Transverse colon (tissue), 4 donors: ENCODE measurements at places on chromosomes 6 and 20. TPM values are rescaled to one million over a fixed set of nuclear protein-coding genes. Genes with fewer than 3 reads are reported as not detected.

DNA sequence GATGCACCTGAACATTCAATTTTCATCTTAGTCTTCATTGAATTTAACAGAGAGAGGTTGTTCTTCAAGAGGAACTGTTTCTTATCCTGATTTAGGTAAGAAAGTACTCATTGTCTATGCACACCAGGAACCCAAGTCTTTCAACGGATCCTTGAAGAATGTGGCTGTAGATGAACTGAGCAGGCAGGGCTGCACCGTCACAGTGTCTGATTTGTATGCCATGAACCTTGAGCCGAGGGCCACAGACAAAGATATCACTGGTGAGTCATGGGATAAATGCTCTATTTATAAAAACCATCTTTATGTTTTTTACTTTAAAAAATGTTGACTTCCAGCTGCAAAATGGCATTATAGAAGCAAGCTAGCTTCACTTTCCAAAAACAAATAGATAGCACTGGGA, 10.2 kb downstream of the NQO2 start:
- DNase-seq = no peak

DNA sequence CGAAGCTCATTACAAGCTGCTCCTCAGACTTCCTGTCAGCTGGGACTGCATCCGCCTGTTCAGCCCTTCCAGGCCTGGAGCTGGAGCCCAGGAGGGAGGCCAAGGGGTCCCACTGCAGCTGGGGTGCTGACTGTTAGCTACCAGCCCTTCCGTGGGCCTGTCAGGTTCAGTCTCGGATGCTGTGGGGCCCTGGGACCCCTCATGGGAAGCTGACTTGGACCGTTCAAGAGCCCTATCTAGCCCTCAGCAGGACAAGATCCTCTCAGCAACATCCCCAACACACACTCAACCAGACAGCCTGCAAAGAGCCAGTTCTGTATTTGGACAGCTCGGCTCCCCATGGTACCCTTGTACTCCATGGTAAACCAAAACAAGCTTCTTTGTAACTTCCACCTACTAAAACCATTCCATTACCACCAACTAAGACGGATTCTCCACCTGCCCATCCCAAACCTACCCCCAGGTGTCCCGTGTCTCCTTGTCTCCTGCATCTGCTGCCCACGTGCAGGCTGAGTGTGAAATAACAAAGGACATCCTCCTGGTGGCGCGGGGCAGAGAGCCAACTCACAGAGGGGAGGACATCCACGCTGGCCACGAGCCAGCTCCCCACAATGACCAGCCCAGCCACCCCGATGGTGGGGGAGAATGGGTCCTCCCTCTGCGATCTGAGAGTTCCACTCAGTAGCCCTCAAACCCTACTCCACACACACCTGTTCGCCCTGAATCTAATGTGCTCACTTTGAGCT, 111.2 kb downstream of the TAF4 start:
- no peak for DNase-seq

GRCh38 chr20:48015141-48015910, 230.0 kb upstream of the SULF2 start:
- no peak for DNase-seq

- DNase-seq = no peak
Observed at GRCh38 chr6:152323376-152323775, 313.8 kb downstream of the SYNE1 start.

DNA sequence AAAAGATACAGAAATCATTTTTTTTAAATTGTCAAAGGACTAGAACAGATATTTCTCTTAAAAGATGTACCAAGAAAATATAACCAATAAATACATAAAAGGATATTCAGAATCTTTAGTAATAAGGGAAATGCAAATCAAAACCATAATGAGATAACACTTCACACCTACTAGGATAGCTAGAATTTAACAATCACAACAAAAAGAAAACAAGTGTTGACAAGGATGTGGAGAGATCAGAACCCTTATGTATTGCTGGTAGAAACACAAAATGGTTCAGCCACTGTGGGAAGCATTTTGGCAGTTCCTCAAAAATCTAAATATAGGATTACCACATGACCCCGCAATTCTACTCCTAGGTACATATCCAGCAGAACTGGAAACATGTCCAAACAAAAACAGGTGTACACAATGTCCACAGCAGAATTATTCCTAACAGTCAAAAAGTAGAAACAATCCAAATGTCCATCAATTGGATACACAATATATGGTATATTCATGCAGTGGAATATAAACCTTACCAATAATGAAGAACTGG, 211.0 kb downstream of the LRFN2 start:
- no peak for DNase-seq

DNA sequence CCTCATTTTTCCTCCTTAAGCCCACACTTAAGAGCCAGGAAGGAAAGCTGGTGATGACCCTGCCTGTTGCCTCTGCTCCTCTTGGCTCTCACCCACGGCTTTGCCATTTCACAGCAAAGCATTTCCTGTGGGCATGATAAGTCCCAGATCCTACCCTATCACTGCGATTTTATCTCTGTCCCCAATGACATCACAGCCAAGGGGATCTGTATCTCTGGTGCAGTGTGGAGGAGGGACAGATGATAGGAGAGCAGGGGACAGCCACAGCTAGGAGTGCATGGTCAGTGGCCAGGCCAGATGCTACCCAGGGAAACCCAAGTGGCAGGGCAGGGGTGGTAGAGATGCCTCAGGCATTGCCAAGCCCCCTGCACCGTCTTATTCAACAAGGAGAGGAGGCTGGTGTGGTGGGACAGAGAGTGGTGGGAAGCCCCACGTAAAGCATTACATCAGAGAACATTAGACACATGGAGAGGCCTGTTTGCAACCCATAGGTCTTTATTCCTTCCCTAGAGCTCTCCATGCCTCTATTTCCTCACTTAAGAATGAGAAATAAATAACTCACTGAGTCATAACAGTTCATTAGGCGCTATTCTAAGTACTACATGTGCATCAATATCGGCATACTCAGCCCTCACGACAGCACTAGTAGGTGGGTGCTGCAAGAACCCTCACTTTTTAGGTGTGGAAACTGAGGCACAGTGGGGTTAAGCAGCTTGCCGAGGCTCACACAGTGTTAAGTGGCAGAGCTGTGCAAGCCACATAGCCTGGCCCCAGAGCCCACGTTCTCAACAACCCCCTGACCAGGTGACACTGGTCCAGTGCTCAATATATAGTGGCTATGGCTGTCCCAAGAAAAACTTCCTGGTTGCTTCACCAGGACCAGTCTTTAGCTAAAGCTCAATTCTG, 4.6 kb downstream of the TFEB start:
- DNase-seq = no peak

The PRL gene
- total RNA-seq = not detected

GRCh38 chr6:10580570-10580969, 59.4 kb downstream of the GCNT2 start:
- DNase-seq = no peak

The LY86 gene
- not detected for total RNA-seq

The NR2E1 gene
- total RNA-seq = not detected

The ENPP5 gene
- 5.5 TPM for total RNA-seq

The TRIM31 gene
- 206 TPM for total RNA-seq

GRCh38 chr6:135325624-135326424, 144.7 kb downstream of the MYB start:
- DNase-seq = no peak

The TOX2 gene
- 1.5 TPM for total RNA-seq

- DNase-seq = no peak
Observed at GRCh38 chr6:69974193-69974592, 107.8 kb downstream of the COL19A1 start.

- no peak for DNase-seq
Observed at GRCh38 chr6:134553936-134554335, 236.0 kb upstream of the SGK1 start.

DNA sequence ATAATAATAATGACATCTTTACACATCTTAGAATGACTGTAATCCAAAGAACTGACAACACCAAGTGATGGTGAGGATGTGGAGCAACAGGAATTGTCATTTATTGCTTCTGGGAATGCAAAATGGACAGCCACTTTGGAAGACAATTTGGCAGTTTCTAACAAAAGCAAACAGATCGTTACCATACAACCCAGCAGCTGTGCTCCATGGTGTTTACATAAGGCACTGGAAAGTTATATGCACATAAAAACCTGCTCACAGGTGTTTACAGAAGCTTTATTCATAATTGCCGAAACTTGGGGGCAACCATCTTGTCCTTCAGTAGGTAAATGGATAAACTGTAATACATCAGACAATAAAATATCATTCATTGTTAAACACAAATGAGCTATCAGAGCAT, 18.3 kb upstream of the ASF1A start:
- no peak for DNase-seq

The DLL1 gene
- total RNA-seq = 34.8 TPM

- DNase-seq = no peak
Observed at GRCh38 chr6:30876039-30876730, 8.1 kb upstream of the DDR1 start.

DNA sequence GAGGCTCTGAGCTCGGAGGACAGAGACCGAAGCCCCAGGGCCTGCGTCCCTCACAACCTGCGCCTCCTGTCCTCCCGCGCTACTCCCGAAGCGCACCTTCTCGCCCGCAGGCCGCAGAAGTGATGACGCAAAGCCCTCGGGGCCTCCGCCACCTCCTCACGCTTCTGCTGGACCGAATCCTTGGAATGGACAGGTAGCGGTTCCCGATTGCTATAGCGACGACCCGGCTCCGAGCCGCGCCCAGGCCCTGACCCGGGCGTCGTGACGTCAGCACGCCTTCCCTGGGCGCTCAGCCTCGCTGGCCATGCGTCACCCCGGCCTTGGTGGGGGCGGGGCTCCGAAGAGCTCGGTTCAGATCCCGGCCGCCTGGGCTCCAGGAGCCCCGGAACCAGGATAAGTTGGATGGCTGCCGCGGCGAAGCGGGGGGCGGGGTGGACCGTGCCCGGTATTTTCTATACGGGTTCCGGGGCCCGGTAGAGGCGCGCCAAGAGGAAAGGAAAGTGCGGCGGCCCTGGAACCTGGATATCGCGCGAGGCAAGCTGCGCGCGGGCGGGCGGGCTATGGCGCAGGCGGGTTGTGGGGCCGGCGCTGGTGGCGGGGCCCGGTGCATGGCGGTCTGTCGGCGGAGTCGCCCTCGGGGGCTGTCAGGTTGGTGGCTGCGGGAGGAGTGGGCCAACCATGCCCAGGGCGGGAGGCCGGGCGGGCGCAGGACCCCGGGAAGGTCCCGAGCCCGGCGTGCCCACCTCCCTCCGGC, at the start of gene ZNF76:
Gene ZNF76, plus strand, starts transcription at position 542 of the 754 bp plus-strand sequence. CDS start 21,417 bp downstream, outside the sequence.
- peak; percentile 98 for DNase-seq

DNA sequence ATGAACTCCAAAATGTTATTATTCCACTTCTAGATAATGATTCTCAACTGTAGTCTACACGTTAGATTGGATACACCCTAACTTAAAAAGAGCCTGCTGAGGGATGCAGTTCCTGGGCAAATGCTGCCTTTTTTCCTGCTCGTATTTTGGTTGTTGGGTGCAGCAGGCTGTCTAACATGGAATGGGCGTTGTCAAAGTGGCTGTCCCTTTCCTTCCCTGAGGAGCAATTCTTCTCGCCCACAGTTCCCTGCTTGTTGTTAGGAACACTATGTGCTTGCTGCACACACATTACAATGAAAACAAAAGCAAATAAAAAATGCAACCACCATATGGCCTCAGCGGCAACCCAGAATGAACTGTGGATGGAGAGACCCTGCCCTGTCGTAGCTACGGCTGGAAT, 1.7 kb upstream of the ADGRF5 start:
- no peak for DNase-seq

- DNase-seq = peak; percentile 11
Observed at GRCh38 chr6:71324194-71324785, 35.7 kb downstream of the OGFRL1 start.

DNA sequence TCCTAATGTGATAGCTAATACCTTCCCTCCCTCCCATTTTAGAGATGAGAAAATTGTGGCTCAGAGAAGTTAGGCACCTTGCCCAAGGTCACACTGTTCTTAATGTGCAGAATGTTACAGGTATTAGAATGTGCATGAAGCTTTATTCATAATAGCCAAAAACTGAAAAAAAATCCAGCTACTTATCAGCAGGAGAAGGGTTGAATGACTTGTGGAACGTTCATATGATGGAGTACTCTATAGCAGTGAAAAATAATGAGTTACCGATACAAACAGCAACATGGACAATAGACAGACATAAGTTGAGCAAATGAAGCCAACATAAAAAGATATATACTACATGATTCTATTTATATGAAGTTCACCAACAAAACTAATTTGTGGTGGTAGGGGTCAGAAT, 37.7 kb upstream of the ZFAND3 start:
- no peak for DNase-seq

The C20orf96 gene
- 4.4 TPM for total RNA-seq

The ADGRF5 gene
- 2.2 TPM for total RNA-seq

The BTN1A1 gene
- total RNA-seq = not detected
